Activated CD4-positive, CD25-positive, alpha-beta regulatory T cell treated with anti-CD3 and anti-CD28 coated beads, Interleukin-2, amount 50 U/mL, for 16 hours (primary cell): ENCODE measurements at places on chromosomes 4 and X.

DNA sequence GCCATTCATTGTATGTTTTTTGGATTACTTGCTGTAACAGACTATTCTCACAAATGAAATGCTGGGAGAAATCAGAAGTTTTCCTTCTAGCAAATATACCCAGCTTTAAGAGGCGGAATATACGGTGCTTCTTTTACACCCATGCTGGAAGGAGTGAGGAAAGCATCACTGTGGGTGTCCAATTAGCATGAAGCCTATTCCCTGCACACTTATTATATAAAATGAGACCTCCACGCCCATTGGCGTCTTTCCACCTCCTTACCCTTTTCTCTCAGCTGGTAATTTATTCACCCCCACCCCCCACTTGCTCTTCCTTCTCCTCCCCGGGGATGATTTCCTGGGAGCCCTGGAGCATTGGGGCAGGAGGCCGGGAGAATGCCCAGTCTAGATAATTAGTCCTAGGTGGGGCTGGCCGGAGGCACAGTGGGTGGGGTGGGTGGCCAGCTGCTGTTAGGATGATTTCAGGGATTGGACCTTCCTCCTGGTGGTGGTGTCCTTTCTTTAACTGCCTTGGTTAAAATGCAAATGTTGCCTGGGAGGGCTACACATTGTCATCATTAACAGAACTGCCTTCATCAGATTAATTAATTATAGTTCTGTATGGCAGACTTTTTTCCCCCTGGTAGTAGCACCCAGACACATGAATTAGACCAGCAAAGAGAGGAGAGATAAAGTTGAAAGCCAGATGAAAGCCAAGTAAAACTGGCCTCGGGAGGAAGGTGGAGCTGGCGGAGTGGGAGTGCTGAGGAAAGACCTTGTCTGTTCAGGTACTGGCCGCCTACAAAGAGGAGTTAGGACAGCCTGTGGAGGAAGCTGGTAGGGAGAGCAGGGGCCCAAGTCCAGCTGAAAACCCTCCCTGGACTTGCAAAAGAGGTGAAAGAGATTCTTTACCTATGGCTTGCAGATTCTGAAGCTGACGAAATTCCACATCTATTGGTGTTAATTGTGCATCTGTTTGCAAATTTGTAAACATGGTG, 11.4 kb downstream of the SHROOM2 start:
- DNase-seq: no peak

DNA sequence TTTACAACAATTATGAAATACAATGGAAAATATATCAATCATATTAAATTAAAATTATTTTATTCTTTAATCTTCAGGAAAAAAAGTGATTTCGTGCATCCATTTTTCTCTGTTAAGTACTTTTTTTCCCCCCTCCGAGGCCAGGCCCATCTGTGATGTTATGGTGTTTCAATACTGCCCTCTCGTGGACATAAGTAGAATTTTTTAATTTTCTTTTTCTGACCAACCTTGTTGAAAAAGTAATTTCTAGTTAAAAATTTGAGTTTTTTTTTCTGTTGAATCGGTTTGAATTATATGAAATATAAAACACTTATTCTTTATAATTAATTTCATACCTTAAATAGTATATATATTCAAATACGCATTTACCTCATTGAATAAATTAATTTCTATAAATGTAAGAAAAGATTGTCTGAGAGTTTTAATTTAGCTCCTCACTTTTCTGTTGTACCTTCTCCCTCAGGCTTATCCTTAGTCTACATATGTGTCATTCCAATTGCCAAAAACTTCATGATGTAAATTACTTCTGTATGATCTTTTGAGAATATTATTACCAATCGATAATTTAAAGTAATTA, 175.8 kb upstream of the TECRL start:
- DNase-seq: no peak

DNA sequence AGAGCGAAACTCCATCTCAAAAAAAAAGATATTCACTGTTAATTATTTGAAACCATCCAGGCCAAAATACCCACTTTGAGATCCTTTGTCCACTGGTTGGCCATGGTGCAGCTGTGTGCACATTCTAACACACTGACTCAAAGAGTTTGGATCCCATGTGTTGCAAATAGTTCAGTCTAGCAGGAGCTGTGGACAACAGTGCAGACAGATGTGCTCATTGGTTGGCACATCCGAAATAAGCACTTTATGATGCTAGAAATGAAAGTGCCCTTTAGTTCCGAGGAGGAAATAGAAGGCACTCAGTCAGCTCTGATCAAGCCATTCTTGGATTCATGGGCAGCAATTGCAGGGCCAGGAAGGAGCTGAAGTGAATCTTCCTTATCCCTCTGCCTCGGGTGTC, 63.0 kb upstream of the TMEM150C start:
- no peak for DNase-seq

DNA sequence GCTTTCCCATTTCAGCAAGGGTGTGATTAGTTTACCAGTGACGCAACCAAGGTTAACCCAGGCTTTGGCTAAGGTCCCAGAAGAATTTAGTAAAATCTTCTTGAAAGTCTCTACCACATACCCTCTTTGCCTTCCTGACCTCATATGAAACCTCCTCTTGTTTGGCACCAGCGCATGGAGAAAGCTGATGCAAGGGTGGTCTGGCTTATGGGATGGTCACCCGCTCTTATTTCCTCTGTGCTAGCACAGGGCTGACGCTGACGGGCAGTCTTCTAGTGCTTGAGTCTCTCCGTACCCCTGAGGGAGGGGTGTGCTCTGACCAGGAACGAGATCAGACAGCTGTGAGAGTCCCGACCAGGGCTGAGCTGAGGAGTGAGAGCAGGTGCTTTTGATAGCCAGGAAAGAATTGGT, 137.6 kb downstream of the TENM3 start:
- DNase-seq: no peak

DNA sequence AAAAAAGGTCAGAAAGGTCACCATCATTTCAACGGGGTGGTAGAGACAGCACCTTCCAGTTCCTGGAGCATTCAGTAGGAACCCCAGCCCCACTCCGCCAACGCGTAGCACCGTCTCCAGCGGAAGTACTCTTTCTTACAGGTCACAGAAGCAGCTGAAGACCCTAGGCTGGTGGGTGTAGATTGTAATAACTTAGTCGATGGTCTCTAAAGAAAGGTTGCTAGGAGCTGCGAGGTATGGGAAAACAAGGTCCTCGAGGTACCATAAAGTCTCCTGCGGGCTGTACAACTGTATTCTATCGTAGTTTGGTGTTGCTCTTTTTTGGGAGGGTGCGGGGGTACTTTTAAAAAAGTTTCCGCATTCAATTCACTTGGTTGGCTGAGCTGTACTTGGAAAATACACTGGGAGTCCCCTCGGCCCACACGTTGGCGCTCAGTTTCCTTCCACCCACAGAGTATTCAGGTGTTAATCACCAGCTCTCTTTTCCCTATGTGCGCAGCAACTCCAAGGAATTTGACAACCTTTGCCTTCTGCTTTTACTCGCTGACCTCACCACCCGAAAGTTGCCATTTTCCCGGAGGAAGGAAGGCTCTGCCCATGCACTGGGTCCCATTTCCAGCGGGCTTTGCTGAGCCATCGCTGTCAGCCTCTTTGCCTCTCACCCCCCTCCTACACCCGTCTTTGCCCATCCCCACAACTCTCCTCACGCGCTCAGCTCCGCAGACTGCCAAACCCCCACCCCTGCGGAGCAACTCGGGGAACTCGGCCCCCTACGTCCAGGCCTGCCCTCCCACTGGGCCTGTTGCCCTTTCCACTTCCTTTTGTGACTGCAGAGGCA, 4.8 kb upstream of the SOX3 start:
- DNase-seq: no peak

DNA sequence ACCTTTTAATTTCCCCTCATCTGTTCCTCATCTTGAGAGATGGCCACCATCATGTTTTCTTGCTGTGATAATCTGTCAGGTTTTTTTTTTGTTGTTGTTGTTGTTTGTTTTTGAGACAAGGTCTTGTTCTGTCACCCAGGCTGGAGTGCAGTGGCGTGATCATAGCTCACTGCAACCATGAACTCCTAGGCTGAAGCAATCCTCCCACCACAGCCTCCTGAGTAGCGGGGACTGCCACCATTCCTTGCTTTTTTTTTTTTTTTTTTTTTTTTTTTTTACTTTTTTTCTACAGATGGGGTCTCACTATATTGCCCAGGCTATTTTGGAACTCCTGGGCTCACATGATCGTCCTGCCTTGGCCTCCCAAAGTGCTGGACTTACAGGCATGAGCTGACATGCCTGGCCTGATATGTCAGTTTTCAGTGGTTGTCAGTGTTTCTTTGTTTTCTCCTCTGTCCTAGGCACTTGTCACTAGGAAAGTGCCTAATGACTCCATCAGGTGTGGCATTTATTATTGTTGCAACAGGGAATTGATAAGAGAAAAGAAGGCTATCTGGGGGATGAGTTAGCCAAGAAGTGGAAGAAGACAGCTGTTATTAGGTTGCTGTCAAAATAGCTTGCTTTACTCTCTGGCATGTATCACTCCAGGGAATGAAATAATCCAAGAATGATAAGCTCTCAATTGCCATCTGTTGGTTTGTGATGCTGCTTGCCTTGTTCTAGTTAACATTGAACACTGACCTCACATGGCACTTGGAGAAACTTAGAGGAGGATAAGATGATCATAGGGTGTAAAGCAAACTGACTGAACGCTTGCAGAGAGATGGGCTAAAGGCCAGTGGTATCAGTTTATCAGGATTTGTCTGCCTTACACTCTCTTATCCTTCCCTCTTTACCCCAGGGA, 41.7 kb downstream of the TMEM164 start:
- no peak for DNase-seq

GRCh38 chr4:39232100-39232499, 49.8 kb downstream of the WDR19 start:
- DNase-seq: no peak

GRCh38 chrX:153736071-153736820, 11.6 kb downstream of the ABCD1 start:
- DNase-seq: no peak

DNA sequence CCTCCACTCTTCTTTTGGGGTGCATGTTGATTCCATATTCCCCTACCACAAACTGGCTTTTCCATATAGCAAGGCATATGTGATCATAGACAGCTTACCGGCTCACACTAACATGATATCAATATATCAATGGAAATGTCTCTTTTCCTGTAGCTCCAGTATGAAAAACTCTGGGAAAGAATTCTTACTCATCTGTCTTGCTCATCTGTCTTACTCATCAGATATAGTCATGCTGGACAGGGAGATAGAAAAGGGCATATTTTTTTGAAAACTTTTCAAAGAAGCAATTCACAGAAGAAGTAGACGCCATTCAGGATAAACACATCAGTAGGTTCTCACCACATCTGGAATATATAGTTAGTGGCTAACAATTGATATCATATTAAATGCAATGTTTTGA, 794.7 kb downstream of the RAB28 start:
- DNase-seq: no peak

DNA sequence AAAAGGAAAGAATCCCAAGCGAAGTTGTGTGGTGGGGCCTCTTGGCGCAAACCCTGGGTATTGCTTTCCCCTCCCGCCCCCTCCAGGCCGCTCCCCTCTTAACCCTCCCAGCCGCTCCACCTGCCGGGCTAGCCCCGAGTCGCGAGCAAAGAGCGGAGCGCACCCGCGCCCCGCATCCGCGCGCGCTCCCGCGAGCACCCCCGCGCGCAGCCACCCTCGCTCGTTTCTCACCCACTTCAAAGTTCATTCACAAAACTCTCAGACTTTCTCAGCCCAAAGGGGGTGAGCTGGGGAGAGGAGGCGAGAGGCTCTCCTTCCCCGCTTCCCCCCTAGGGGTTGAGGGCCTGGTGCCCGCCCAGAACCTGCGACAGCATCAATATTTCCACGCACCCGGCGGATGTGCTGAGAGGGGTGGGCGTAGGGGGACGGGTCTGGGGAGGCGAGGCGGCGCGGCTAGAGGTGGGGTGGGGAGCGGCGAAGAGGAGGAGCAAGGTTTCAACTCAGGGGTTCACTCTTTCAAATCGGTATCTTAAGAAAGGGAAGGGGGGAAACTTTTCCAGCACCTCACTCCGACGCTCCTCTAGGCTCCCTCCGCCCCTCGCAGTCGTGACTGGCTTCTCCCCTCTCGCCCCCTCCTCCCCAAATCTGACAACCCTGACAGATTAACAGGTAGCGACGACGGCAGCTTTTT, 1.8 kb downstream of the MAML3 start:
- peak; percentile 46 for DNase-seq

DNA sequence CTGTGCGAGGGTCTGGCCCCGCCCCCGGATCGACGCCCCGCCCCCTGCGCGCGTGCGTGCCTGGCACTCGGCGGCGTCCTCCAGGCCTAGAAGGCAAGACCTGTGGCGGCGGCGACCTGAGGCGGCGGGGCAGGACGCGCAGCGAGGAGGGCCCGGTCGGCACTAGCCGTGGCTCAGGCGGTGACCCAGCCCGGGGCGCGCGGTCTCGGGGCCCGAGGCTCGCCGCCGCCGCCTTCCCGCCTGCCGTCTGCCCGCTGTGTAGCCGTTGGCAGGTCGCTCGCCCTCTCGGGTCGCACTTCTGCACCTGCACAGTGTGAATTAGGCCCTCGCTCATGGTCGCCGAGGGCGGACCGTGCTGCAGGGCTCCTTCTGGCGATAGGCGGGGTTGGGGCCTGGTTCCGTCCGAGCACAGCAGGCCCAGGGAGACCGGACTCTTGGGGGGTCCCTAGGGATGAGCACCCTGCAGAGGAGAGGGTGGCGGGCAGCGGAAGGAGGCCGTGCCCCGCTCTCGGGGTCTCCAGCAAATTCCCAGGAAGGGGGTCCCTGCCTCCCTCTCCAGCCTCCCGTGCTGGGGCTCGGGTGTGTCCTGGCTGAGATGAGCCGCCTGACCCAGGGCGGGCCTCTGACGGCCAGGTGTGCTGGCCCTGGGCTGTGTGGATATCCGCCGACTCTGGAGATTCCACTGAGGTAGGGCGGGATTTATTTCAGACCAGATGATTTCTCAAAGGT, 557 bp upstream of the FAM53A start:
- peak; percentile 81 for DNase-seq

- DNase-seq: no peak
Measured at GRCh38 chr4:96525898-96526297, 686.0 kb downstream of the PDHA2 start.

DNA sequence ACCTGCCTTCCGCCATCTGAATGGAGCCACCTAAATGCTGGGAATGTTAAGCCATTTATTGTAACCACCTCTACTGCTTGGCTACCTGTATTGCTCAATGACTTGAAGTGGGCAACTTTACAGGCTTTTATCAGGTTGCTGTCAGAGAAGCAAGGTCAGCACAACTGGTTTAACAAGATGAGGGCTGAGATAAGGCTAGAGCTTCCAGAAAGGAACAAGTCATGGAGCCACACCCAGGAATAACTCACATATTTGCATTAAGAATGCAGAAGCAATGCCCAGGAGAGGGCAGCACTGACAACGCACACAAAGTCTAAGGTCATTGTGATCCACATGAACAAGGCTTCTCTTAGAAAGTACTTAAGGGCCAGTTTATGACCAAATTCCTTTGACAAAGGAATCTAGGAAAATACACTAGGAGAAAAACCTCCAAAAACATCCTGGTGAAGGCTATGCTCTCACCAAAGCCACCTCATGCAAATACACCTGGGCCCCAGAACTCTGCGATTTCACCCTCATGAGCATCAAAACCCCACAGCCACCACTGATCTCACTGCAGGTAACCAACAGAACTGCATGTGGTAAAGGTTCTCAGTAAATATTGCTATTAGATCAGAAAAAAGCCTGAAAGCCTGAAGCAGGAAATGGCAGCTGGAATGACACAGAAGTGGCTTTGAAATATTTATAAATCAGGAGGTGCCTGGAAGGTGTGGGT, 15.0 kb upstream of the STS start:
- DNase-seq: no peak

GRCh38 chr4:82201805-82202641, 171.8 kb downstream of the HNRNPD start:
- no peak for DNase-seq
